GM18507 (cell line): ENCODE measurements at places on chromosomes 3 and 15.

GRCh38 chr15:82792068-82792467 is 13.8 kb downstream of the FSD2 start:
- DNase-seq: no peak

DNA sequence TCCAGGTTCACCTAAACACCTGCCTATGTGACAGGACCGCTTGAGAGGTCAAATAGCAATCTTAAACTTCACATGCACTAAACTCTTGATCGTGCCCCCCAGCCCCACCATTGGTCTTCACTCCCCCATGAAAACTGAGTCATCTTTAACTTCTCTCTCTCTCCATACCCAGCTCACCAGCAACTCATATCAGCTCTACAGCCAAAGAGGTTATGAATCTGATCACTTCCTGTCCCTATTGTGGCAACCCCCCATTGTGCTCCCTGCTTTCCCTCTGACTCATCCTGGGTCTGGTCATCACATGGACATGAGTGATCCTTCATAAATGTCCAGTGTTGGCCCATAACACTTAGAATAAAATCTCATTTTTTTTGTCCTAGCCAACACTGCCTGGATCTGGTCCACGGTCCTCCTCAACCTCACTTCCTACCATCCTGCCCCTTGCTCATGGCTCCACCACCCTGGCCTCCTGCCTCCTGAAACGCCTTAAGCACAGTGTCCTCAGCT is 103.4 kb upstream of the HACD2 start:
- DNase-seq: no peak

DNA sequence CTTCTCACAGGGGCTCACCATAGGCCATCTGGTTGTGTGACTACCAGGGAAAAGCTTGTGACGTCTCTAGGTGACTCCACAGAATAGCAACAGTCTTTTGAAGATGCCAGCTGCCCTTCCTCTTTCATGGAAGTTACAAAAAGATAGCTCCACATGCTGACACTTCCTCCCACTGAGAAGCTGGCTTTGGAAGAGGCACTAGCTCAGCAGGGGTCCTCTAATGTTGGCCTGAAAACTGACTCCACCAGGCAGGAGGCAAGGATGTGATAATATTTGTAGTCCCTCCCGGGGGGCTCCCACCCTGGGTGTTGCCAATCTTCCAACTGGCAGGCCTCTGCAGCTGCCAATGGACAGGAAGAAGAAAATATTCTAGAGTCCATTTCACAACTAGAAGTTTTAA is 343.5 kb downstream of the NEK10 start:
- no peak for DNase-seq

DNA sequence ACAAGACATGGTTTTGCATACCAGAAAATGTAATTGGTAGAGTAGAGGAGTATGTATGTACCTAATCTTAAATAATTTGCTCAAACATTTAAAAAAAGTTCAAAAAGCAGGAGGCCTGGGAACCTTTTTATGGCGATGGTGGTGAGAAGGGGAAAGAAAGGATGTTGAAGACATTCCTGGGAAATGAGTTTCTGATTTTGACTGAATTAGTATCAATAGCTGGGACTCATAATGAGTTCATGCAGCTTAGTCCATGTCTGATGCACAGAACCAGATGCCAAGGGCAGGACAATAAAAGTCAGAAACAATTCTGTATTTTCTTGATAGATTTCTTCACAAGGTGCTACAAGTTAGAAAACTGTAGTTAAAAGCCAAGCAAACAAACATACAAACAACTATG is 395.3 kb downstream of the GAP43 start:
- no peak for DNase-seq

DNA sequence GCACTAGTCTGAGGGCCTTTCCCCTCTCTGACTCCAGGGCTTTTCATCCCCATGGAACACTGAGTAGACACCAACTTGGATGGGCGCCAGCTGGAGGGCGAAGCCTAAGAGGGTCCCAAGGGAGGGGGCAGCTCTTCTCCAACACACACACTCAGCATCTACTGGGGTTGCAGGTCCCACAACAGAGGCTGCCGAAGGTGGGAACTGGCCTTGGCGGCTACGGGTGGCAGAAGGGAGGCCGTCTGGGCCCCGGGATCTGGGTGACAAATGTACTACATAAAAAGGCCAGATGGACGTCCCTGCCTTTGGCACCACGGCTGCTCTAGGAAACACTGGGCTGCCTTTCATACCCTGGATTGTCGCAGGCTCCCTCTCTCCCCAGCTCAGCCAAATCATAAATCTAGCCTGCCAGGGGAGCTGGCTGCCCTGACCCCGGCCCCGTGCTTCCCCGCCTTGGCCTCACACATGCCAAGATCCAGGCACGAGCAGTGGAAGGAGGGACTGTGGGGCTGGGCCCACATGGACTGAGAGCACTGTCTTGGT is 31.5 kb downstream of the SEMA5B start:
- DNase-seq: no peak

GRCh38 chr15:72113347-72114031 is 4.5 kb downstream of the MYO9A start:
- DNase-seq: no peak

DNA sequence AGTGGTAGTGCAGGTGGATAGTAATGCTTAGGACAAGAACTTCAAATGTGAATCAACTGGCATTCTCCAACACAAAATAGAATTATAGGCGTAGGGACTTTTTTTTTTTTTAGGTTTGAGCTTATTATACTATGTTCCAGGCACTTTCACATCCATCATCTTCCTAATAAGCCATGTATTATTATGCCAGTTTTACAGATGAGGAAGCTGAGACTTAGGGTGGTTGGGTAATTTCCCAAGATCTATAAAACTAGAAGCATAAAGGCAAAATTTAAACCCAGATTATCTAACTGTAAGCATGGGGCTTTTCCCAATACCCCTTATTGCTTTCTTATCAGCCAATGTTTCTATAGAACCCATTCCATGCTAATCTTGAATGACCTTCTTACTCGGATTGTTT is 75.1 kb upstream of the ETV5 start:
- DNase-seq: no peak

DNA sequence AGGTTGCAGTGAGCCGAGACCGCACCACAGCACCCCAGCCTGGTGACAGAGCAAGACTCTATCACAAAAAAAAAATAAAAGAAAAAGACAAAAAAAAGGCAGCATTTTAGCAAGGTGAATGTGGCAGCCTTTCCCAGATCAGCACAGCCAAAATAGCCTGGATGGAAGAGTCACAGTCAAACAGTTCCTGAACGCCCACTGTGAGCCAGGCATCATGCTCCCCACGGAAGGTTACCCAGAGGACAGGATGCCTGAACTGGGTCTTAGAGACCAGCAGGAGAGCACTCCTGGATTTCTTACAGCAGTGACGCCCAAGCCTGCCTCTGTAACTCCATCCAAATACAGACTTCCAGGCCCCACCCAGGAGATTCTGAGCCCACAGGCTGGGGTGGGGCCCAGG is 4.5 kb downstream of the XXYLT1 start:
- no peak for DNase-seq

- no peak for DNase-seq
These were observed 28.0 kb downstream of the CCDC33 start for GRCh38 chr15:74264081-74264501.

- no peak for DNase-seq
These were observed 6.4 kb downstream of the CADM2 start for GRCh38 chr3:84965141-84965540.
